AG08396 (cell line): ENCODE measurements at places on chromosomes 16 and 17.
A peak's percentile ranks its signal among the peaks of the same experiment; 100 is the strongest.

DNA sequence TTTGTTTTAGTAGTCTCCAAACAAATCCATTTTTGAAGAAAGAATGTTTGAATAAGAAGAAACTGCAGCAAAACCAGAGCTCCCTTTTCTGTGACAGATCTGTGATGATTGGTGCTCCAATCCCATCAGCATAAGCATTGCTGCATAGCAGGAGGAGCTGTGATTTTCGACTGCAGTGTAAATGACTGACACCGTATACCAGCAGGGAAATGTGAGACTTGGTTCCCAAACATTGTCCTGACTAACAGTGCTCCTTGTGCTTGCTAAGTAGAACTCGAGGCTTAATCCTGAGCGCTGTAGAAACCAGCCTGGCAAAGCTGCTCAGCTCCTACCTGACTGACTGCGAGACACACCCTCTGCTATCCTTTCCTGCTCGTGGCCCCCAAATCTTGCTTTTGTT, 57.2 kb downstream of the NUP93 start:
- DNase-seq, result no peak

DNA sequence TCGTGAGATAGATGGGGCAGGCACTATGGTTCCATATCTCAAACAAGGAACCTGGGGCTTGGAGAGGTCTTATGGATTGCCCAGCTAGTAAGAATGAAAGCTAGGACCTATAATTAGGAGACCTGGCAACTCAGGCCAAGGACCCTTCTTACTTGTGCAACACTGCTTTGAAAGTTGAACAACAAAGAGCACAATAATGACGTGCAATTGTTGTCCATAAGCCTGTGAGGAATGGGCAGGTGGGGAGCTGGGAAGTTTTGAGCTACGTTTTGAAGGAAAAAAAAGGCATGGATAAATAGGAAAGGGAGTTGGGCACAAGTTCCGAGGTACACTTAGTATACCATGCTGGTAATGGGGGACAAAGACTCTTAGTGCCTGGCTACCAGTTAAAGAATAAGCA, 104.3 kb downstream of the HS3ST3B1 start:
- DNase-seq, result no peak

DNA sequence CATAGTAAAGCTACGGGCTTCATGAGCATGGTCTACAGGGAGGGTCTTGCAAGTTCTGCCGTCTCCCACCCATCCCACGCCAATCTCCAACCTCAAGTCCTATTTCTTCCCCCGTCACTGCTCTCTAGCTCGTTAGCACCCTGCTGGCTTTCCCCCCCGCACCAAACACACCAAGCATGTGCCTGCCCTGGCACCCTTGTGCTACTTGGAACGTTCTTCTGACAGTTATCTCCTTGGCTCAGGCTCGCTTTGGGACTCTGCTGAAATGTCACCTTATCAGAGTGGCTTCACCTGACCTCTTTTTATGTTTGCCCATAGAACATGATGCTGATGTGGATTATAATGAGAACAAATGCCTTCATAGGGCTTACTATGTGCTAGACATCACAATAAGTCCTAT, 21.9 kb downstream of the GLYR1 start:
- DNase-seq, result no peak

DNA sequence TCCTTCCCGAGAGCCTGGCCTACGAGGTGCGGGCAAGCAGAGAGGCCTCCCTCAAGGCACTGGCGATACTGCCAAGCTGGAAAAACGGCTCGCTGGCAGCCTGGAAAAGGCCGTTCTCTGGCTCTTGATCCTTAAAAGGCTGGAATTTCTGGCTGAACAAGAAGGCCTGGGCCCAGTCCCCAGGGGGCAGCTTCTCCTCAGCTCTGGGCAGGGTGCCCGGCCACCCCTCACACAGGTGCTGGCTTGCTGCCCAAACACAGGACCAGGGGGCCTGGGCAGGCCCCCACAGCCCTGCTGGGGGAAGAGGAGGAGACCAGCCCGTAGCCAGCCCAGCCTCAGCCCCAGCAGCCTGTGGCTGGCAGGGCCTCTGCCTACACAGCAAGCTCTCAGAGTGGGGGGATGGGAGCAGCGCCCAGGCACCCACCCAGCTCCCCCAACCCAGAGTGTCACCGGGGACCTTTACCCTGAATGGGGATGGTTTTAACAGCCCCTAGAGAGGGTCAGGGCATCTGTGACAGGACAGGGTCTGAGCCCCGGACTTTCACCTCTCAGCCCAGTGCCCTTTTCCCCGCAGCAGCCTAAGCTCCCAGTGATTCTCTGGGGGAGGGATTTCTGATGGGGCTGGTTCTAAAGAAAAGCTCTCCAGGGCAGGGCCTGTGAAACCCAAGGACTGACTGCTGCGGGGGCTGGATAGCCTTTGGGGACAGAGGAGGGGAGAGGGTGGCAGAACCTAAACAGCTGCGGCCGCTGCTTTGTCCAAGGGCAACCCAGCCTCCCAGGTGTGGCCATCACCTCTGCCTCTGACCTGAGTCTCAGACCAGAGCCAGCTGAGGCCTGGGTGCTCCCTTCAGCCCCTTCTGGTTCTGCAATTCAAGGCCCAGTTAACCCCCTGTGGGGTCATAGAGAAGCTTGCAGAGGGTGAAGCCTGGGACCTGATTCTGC, 38.6 kb upstream of the TOB1 start:
- no peak for DNase-seq

DNA sequence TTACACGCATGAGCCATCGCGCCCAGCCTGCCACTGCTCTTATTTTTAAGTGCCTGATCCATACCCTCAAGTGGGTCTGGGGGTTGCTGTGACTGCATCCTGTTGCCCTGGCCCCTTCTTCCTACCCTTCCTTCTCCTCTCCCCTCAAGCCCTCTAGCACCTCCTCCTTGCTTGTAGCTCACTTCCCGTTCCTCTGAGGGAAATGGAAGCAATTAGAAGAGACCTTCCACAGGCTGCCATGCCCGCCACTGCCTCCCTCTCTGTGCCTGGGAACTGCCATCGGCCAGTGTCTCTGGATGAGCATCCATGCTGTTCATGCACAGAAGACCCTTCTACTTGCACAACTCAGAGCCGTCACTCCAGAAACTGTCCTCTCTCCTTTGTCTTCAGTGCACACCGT, 10.6 kb upstream of the TFAP4 start:
- DNase-seq, result no peak

DNA sequence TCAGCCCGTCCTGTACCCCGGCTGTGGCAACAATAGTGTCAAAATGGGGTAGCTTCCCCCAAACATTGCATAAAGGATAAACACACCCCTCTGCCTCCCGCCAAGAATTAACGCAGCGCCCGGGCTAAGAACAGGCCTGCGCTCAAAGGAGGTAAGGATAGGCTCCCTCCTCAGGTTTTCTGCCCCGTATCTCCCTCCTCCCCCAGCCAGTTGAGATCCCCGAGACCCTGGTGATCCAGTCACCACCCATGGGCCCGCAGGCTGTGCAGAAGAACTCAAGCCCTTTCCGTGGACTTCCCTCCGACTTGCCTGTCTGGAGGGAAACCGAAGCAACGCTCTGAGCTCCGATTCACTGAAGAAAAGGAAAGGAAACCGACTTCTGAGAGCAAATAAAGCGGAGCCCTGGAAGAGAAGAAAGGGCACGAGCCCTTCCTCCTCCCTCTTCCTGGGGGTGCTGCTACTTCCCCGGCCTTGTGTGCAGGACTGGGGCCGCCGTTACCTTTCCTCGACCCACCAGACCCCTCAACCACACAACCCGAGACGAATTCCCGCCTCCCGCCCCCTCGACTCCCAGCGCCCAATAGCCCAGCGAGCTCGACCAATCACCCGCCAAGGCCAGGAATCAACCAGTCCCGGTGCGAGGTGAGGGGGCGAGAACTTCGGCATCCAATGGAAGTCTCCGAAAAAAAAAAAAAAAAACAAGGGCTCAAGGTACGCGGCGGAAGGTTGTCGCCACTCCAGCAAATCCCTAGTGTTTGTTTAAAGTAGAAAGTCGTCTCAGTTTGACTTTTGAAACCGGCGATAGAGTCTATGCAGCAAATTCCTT, at the start of gene BRIP1:
BRIP1 (minus strand) TSS at position 554 of the 826 bp plus-strand sequence. CDS start 1,989 bp downstream, outside the sequence.
- peak; percentile 95 for DNase-seq

DNA sequence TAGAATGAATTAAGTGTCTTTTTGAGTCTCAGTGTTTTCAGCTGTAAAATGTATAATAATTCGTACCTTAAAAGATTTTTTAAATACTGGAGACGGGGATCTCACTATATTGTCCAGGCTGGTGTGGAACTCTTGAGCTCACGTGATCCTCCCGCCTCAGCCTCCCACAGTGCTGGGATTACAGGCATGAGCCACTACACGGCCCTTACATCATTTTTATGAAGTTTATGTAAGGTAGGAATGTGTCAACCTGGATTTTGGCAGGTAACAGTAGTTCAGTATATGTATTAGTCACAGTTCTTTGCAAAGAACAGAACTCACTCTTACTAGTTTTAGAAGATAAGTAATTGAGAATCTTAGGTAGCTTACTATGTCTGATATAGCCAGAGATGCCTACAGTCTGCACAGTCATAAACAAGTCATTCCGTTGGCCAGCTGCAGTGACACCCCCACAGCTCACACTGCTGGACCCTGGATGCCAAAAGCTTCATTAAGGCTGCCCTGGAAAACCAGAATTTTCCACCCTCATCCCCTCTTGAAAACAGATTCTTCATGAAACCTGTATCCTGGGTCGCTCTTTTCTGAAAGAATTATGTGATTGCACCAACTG, 583 bp upstream of the COX6A2 start:
- no peak for DNase-seq

DNA sequence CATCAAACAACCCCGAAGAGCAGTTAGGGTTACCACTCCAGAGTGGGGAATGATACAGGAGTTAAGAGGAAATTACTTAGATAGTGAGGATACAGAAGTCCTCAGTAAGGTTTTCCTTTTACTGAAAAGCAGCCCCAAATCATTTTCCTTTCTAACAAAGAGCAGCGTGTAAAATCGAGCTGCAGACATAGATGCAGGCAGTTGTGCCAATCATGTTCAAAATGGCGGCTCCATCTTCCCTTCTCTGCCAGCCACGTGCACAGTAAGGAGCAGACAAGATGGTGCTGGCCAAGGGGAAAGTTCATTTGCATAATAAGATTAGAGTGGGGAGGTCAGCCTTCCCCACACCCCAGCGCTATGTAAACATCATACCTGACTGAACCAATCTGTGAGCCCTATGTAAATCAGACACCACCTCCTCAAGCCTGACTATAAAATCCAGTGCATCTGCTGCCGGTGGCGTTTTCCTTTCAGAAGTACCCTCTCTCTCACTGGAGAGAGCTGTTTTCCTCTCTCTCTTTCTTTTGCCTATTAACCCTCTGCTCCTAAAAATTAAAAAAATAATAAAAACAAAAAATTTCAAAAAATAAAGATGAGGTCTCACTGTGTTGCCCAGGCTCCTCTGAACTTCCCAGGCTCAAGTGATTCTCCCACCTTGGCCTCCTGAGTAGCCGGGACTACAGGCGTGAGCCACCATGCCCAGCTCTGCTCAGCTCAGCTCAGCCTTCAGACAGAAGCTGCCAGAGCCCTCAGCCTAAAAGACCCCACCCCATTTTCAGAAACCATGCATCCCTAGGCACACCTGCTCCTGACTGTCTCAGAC, 2.6 kb upstream of the SRL start:
- DNase-seq, result no peak

- no peak for DNase-seq
Measured at GRCh38 chr17:67534941-67535340, 157.9 kb downstream of the PITPNC1 start.

- no peak for DNase-seq
Measured at GRCh38 chr17:74920642-74921025, 2.4 kb downstream of the USH1G start.

DNA sequence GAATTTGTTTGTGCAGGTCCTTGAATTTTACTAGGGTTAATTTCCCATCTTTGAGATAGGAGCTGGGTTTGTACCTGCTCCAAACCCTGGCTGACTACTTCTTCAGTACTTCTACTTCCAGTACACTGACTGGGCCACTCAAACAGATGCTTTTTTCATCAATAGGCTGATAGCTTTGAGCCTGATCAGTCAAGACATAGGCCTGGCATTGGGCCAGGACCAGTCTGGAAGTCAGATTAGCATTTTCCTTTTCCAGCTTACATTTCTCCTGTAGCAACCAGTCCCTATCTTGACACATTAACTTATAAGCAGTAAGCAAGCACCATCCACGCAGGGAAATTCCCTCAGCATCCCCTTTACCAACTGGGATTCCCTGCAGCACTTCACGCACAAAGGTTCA, 7.5 kb upstream of the TMEM101 start:
- no peak for DNase-seq

DNA sequence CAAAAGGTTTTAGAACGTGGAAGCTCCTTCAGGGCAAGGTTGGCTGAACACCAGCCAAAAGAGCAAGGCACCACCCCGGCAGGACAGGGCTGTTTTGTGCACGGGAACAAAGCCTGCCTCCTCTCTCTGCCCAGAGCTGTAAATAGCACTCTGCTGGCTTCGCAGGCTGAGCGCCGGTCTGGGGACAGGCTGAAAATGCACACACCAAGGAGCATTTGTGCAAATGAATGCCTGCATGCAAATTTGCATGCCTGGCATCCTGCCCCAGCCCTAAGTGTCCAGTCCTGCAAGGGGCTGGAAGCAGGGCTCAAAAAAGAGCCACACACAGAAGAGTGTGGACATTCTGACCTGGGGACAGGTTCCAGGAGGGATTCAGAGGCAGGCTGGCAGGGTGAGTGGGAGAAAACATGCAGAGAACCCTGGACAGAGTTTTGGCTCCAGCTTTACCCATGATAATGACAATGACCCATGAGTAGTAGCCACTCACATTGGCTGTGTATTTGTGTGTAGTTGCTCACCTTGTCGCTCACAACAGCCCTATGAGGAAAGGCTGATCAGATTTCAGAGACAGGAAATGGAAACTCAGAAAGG, 11.7 kb downstream of the ABAT start:
- DNase-seq, result no peak

GRCh38 chr16:56278196-56278855, 87.0 kb downstream of the GNAO1 start:
- no peak for DNase-seq

- DNase-seq, result no peak
Measured at GRCh38 chr17:68606451-68607307, 5.5 kb upstream of the FAM20A start.

- no peak for DNase-seq
Measured at GRCh38 chr16:77564791-77565390, 130.1 kb upstream of the ADAMTS18 start.

- no peak for DNase-seq
Measured at GRCh38 chr17:32914181-32914580, 13.8 kb upstream of the TMEM98 start.

- no peak for DNase-seq
Measured at GRCh38 chr17:39222866-39223834, 2.6 kb downstream of the STAC2 start.

DNA sequence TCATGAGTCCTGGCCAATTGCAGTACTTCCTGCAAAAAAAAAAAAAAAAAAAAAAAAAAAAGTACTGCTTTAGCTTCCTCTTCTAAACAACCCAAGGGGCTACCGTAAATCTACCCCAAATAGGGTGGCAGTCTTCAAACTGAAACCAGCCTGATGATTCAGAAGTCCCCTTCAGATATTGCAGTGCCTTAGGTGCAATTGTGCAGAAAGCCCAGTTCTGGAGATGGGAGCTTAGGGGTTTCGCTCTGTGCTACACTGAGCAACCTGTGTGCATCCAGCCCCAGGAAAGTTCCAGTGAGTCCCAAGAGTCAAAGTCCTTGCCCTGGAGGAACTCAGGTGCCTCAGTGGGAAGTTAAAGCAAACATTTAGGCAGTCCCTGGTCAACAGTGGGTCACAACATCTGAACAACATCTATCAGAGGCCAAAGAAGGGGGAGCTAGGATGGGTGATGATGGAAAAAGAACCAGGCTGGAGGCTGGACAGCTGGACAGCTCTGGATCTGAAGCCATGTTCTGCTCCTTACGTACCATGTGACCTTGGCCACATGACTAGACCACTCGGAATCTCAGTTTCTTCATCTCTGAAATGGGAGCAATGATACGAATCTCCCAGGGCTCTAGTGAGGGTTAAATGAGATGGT, 6.7 kb upstream of the CIITA start:
- no peak for DNase-seq
